ENCODE measurements at places on chromosomes 12 and 14. TPM values are rescaled to one million over a fixed set of nuclear protein-coding genes. Genes with fewer than 3 reads are reported as not detected.

Gene TSPAN11
- total RNA-seq: 0.44 TPM

Gene PAX9
- total RNA-seq: not detected

Gene KRT73
- total RNA-seq: not detected

Gene SLC25A21
- 0.44 TPM for total RNA-seq

Gene NFATC4
- 54.5 TPM for total RNA-seq

Gene EID3
- total RNA-seq: 4.7 TPM
